Cardiac fibroblast (primary cell): ENCODE measurements at places on chromosomes 7 and 10.

DNA sequence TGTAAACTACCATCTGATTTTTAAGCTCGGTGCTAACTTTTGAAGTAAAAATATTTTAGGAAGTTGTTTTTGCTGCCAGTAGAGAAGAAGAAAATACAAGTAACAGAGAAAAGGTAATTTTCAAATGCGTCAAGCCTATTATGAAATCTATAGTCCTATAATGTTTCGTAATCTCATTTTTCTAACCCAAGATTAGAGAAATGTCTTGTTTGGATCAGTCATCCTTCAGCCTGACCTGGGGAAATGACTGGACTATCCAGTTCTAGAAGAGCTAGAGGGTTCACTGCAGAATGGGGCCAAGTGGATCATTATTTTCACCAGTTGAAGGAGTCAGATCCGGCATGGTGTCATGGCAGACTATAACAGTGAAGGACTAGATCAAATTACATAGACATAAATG lies 62.7 kb upstream of the FGL2 start:
- no peak for DNase-seq

GRCh38 chr10:55232553-55232952 lies 431.5 kb upstream of the PCDH15 start:
- no peak for DNase-seq

GRCh38 chr10:86497621-86498020 lies 24.0 kb downstream of the WAPL start:
- peak; percentile 11 for DNase-seq

- no peak for DNase-seq
These were observed 94.4 kb downstream of the STRA8 start for GRCh38 chr7:135328053-135328452.

DNA sequence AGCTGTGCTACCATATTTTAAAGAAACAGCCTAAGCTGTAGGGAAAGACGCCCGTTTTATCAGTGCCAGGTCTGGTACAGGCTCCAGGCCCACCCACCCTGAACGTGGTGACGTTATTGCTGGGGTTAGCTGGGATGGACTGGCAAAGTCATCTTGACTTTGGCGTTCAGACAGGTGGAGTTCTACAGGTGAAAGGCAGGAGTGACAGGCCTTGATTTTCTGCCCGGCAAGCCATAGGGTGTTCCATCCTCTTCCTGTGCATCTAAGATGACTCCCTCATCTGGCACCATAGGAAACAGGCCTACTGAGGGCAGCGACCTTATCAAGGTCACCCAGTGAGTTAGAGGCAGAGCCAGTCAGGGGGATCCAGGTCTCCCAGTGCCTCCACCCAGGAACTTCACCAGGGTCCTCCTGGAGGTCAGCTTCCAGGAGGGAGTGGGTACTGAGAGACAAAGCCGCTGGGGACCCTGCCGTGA lies 41.6 kb downstream of the HK1 start:
- DNase-seq = no peak

- no peak for DNase-seq
These were observed 103.6 kb upstream of the FAM171A1 start for GRCh38 chr10:15474671-15475070.

GRCh38 chr10:52442576-52442975 lies 128.5 kb downstream of the DKK1 start:
- peak; percentile 84 for DNase-seq

DNA sequence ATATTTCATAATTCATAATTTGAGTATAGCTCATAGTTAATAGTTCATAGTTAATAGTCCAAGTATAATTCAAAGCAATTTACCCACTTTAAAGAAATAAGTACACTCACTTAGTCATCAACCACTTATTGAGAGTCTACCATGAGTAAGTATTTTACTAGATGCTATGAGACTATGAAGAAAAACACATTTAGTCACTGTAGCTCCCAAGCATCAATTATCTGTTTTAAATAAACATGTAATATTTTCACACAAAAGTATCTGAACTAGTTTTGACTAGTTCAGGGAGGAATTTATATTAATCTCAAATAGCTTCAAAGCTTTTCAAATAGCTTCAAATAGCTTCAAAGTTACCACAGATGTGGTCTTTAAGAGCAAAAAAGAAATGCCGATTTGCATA lies 119.2 kb downstream of the ANK3 start:
- no peak for DNase-seq

- DNase-seq = no peak
These were observed 8.0 kb upstream of the ACTR3B start for GRCh38 chr7:152751449-152752141.
